ENCODE measurements at places on chromosomes 7 and 10.
A peak's percentile ranks its signal among the peaks of the same experiment; 100 is the strongest.

GRCh38 chr7:33422825-33423645 lies 293.7 kb downstream of the BBS9 start:
- no peaks in the 10 kb centered on the region for H3K27me3 ChIP-seq
- H3K36me3 ChIP-seq, result no peaks in the 10 kb centered on the region
- H3K4me3 ChIP-seq, result no peak overlapping the region
- no peak for DNase-seq

DNA sequence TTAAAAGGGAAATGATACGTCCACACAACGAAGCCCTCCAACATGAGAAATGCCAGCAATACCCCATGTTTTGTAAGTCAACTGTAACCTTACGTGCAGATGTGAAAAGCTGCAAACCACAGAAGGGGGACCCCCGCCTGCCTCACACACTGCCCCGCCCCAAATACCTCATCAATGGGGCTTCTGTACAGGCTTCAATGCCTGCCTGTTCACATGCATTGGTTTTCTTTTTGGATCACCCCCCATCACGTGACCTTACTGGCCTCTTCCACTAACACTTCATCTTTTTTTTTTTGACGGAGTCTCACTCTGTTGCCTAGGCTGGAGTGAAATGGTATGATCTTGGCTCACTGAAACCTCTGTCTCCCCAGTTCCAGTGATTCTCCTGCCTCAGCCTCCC lies 224.0 kb downstream of the TNS3 start:
- DNase-seq, result no peak
- peaks cover 6% of the 10 kb centered on the region for H3K4me1 ChIP-seq
- no peak overlapping the region for H3K4me3 ChIP-seq
- no peaks in the 10 kb centered on the region for H3K36me3 ChIP-seq

DNA sequence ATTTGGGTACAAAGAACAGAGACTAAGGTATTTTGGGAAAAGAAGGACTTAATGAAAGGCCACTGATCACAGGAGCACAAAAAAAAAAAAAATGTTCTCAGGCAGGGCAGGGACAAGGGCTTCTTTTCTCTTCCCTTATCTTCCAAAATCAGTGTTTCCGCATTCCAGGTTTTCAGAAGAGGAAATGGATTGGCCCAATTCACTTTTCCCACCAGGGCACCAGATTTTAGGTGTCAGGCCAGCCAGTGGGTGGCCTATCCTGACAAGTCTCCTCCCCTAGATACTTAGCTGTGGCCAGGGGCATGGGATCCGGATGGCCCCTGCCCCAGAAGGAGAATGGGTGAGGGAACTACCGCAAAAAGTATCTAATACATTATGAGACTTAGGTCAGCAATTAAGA lies 88.9 kb upstream of the WAC start:
- no peak overlapping the region for H3K4me3 ChIP-seq
- H3K27ac ChIP-seq, result no peak overlapping the region
- no peak for DNase-seq
- H3K4me1 ChIP-seq, result no peaks in the 10 kb centered on the region

DNA sequence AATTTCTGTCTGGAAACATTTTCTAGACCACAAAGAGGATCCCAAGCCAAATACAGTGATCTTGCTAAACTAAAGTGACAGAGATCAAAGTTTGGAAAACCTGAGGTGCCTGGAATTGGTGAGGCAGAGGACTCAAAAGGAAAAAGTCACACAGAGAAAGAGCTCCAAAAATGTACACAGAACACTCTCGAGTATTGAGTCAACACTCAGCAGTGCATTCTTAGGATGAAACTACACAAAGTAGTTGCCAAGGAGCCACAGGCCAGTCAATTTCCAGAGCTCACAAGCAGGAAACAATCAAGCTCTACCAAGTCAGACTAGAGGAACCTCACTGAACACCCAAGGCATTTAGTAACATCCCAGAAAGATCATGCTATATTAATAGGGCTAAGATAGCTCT lies 61.3 kb downstream of the MICU1 start:
- no peak overlapping the region for H3K4me3 ChIP-seq
- H3K27ac ChIP-seq, result no peak overlapping the region
- no peaks in the 10 kb centered on the region for H3K4me1 ChIP-seq
- no peaks in the 10 kb centered on the region for H3K36me3 ChIP-seq

DNA sequence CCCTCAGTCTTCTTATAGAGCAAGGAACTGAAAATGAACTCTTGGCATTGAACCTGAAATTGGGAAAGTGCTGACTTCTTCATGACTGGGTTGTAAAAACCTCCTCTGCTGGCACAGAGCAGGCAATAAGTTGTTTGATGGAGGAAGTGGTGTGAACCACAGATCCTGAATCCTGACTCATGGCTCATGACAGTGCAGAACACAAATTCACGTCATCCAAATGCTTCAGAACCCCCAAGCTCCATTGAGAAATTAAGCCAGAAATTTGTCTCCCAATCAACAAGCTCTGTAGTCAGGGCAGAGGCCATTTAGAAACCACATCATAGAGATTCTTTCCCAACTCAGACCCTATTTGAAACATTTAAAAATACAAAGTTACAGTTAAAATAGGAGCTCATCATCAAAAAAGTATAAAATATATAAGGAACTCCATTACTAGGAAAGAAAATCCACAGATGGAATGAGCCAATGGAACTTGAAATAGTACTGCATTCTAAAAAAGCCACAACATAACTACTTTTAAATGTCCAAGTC lies 10.3 kb upstream of the STK17A start:
- no peaks in the 10 kb centered on the region for H3K4me1 ChIP-seq
- DNase-seq, result no peak
- peak overlapping the region; percentile 53 for H3K27ac ChIP-seq
- H3K27me3 ChIP-seq, result no peaks in the 10 kb centered on the region
- H3K4me3 ChIP-seq, result no peak overlapping the region

GRCh38 chr10:111278266-111278665 lies 201.4 kb downstream of the ADRA2A start:
- no peaks in the 10 kb centered on the region for H3K27me3 ChIP-seq
- H3K4me1 ChIP-seq, result no peaks in the 10 kb centered on the region
- H3K36me3 ChIP-seq, result no peaks in the 10 kb centered on the region

GRCh38 chr7:25244254-25245033 lies 16.2 kb upstream of the NPVF start:
- no peak for DNase-seq
- H3K36me3 ChIP-seq, result no peaks in the 10 kb centered on the region
- no peaks in the 10 kb centered on the region for H3K4me1 ChIP-seq
- H3K27ac ChIP-seq, result no peak overlapping the region

DNA sequence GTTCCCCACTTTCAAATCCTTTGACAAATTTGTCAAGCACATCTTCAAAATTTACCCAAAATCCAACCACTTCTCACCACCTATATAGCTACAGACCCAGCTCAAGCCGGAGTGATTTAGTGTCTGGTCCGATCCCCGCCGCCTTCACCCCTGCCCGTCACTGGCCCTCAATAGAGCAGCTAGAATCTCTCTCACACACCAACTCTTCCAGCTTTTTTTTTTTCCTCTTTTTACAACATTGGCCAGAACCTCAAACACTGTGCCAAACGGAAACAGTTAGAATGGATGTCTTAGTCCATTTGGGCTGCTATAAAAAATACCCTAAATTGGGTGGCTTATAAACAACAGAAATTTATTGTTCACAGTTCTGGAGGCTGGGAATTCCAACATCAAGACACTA lies 41.1 kb upstream of the TMEM72 start:
- H3K4me1 ChIP-seq, result no peaks in the 10 kb centered on the region
- H3K4me3 ChIP-seq, result no peak overlapping the region
- no peak overlapping the region for H3K27ac ChIP-seq
- H3K36me3 ChIP-seq, result no peaks in the 10 kb centered on the region
- no peak for DNase-seq

DNA sequence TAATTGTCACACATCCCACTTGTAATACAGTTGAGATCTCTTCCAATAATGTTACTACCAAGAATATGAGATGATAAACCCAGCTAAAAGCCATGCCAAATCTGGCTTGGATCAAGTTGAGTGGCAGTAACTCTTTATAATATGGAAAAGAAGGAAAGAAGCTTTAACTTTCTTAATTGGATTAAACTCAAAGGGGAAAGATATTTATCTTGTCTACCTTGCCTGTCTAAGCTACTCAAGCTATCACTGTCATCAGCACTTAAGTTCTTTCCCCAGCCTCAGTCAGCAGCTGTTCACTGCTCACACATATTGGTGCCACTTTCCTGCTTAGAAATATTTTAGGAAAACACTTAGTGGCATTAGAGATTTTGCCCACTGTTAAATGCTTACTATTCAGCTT lies 350.7 kb downstream of the IPMK start:
- H3K36me3 ChIP-seq, result no peaks in the 10 kb centered on the region
- no peak overlapping the region for H3K4me3 ChIP-seq
- H3K27ac ChIP-seq, result no peak overlapping the region
- no peaks in the 10 kb centered on the region for H3K27me3 ChIP-seq
- no peaks in the 10 kb centered on the region for H3K4me1 ChIP-seq

- H3K27me3 ChIP-seq, result no peaks in the 10 kb centered on the region
- no peak for DNase-seq
These were observed 188.4 kb downstream of the SEM1 start for GRCh38 chr7:96521068-96521894.

GRCh38 chr7:143392875-143393266 lies 11.7 kb downstream of the ZYX start:
- no peak for DNase-seq
- H3K27ac ChIP-seq, result peak overlapping the region; percentile 86
- H3K36me3 ChIP-seq, result no peaks in the 10 kb centered on the region
- H3K27me3 ChIP-seq, result no peaks in the 10 kb centered on the region

- peaks cover 22% of the 10 kb centered on the region for H3K4me1 ChIP-seq
- H3K27ac ChIP-seq, result no peak overlapping the region
- H3K27me3 ChIP-seq, result no peaks in the 10 kb centered on the region
- H3K4me3 ChIP-seq, result no peak overlapping the region
- H3K36me3 ChIP-seq, result no peaks in the 10 kb centered on the region
These were observed 3.1 kb upstream of the ZFAND2A start for GRCh38 chr7:1163121-1163520.

DNA sequence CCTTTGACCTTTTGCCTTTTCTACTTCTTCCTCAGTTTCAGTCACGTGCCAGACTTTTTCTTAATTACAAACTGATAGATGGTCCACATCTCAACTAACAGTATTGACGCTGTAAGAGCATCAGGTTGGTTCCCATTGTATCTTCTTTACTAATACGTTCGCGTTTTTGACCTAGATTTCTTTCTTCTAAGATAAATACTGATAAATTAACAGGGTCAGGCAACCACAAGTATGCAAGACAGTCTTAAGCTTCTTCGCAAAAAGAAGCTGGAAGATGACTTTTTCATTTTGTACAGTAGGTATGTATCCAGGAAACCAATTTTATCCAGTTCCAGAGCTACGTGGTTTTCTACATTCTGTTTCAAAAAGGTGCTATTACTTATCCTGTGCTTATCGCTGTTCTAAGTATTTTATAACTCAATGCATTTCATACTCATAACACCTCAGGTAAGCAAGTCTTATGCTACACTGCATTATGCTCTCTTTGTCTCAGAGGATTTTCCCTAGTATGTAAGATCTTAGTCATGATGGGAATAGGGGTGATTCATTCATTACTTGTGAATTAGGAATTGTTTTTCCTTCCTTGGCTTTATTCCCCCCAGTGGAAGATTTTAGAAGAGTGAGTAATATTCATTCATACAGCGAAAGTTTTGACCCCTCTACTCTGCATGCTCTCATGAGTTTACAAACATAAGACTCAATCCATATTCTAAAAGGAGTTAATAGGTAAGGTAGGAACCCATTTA lies 955 bp downstream of the DUS4L start:
- no peaks in the 10 kb centered on the region for H3K27me3 ChIP-seq
- DNase-seq, result no peak
- H3K4me3 ChIP-seq, result peak overlapping the region; percentile 89
- peak overlapping the region; percentile 95 for H3K27ac ChIP-seq
- H3K36me3 ChIP-seq, result peaks cover under 1% of the 10 kb centered on the region

DNA sequence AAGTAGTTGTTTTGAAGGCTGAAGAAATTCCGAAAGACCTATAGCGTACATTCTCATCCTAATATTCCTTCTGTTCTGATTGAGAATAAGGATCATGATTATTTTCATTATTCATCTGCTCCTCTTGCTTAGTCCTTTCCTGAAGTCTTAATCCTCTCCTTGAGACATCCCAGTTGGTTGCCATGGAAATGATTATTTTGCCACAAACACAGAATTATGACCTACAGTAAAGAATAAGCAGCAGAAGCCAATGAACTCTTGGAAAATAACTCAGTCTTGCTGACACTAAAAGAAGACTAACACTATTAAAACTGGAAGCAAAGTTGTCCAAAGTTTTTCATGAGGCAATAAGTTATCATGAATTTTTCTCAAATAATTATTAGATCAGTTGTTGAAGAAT lies 47.8 kb upstream of the JAZF1 start:
- H3K4me3 ChIP-seq, result no peak overlapping the region
- no peak overlapping the region for H3K27ac ChIP-seq
- no peaks in the 10 kb centered on the region for H3K27me3 ChIP-seq
- no peak for DNase-seq
- H3K4me1 ChIP-seq, result no peaks in the 10 kb centered on the region

All from tibial nerve (tissue), 4 donors.